Activated CD4-positive, alpha-beta T cell treated with anti-CD3 and anti-CD28 coated beads, Interleukin-2, amount 50 U/mL, for 1 hour (primary cell): ENCODE measurements at places on chromosomes 6 and 20.

DNA sequence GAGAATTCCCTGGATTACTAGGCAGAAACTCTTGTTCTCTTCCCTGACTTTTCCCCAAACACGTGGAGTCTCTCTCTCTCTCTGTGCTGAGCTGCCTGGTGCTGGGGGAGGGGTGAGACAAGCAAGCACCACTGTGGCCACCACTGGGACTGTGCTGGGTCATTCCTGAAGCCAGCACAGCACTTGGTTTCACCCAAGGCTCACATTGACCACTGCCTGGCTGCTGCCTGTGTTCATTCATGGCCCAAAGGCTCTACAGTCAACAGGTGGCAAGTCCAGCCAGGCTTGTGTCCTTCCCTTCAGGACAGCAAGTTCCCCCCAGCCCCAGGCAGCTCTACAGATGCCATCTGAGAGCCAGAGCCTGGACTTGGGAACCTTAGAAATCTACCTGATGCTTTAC lies 92.2 kb downstream of the CTNNBL1 start:
- no peak for DNase-seq

GRCh38 chr6:160131636-160132296 lies 10.2 kb downstream of the SLC22A1 start:
- no peak for DNase-seq

DNA sequence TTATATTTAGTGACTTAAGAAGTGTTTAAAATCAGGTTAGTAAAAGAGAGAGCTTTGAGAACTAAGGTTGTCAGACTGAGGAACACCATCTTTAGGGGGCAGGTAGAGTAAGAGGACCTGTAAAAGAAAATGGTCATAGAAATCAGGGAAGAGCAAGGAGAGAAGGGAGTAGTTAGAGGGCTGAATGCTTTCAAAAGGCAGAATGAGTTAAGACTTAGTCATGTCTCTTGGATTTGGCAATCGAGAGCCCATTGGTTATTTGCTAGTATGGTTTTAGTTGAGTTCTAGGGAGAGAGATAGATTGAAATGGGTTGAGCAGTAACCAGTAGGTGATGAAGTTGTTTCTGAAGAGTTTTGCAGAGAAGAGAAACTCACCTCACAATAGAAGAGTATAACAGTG lies 51.1 kb downstream of the RALGAPB start:
- DNase-seq, result no peak

DNA sequence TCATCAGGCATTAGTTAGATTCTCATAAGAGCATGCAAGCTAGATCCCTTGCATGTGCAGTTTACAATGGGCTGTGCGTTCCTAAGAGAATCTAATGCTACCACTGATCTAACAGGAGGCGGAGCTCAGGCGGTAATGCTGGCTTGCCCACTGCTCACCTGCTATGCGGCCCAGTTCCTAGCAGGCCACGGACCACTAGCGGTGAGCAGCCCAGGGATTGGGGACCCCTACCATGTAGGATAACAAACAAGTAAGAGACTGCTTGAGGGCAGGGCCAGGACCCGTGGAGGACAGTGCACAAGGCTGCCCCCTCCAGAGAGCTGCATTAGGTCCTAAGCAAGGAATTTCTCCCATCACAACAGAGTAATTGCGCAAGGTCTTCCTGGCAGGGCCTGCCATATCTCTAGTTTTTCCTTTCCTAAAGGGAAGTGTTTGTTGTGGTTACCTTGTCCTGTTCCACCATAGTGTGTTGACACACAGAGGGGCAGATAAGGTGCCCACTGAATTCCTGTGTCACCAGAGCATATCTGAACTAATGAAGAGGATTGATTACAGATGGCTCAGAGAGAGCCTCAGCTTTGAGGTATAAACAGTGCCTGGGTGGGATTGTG lies 58.0 kb downstream of the PACRG start:
- no peak for DNase-seq

DNA sequence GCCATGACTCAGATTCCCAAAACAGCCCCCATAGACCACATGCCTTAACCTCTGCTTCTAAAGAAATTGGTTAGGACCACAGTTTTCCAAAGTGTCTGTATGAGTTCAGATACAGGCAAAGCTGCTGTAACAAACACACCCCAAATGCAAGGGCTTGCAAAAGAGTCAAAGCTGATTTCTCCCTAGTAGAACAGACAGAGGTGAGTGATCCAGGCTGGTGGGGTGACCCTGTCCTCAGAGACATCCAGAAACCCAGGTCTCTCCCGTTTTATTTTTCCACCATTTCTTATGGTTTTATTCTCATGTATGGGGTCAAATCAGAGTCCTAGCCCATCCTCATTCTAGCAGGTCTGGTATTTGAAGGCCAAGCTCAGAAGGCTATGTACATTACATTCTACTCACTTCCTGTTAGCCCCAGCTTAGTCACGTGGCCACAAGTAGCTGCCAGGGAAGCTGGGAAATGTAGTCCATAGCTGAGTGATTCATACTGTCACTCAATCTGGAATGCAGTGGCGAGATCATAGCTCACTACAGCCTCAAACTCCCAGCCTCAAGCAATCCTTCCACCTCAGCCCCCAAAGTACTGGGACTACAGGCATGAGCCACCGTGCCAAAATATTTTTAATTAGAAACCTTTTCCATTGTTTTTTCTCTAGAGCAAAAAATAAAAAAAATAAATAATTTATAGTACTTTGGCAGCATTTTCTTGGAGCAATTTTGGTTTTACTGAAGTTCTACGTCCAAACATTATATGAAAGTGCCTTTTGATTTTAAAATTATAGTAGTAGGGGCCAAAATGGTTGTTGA lies 175.2 kb downstream of the ZMYND8 start:
- DNase-seq, result no peak

DNA sequence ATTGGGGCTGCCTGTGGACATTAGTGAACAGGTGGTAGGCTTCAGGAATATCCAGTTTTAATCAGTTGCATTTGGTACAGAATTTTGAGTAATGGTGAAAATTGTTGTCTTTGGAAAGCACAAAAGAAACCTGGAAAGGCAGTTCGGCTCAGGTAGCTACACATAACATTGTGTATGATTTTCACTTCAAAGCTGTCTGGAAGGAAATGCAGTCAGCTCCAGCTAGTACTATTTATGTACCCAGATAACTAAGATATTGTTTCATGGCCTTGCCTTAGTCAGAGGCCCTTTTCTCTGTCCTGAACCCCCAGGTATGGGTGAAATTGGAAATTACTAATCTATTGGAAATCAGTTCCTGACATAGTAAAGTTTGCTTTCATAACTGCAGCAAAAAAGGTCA lies 195.6 kb upstream of the UST start:
- DNase-seq, result no peak

GRCh38 chr6:12605888-12606345 lies 110.7 kb upstream of the PHACTR1 start:
- peak; percentile 7 for DNase-seq

DNA sequence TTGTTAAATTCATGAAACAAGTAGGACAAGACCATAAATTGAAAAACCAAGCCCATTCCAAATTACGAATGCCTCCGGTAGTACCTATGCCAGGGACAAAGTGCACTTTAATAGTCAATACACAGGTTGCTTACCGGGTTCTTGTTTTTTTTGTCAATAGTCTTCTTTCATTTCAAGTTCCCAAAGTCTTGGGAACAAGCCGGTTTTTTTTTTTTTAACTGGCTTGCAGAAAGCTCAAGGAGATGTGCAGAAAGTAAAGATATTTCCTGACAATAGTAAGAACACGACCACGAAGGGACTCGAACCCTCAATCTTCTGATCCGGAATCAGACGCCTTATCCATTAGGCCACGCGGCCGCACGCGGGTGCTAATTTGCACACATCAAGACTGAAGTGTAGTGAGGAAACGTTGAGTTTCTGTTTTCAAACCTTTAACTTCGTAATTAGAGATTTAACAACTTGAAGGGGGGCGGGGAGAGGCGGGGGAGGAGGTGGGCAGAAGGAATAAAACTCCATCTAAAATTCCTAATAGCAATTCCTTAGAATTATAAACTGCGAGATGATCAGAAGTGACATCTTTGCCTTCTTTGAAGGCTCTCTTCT lies 181.0 kb downstream of the TRIM27 start:
- no peak for DNase-seq

- no peak for DNase-seq
These were observed 16.5 kb downstream of the PEDS1 start for GRCh38 chr20:50136822-50137599.

- no peak for DNase-seq
These were observed 19.9 kb downstream of the CRYBG1 start for GRCh38 chr6:106380407-106380806.

DNA sequence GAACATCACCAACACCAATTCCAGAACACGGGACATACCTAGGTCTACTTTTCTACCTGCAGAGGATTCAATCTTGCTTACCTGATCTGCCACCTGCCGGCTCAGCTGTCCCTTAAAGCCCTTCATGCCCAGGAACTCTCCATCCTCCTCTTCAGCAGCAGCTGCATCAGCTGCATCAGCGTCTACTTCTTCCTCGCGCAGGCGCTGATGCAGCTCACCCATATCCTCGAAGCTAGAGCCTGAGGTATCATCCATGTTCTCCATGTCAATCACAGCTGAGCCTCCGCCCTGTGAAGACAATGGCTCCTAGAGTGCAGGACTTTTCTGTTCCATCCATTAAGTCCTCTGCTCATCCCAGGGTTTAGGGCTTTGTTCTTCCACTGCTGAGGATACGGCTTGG lies 918 bp downstream of the YIPF3 start:
- DNase-seq, result no peak

- no peak for DNase-seq
These were observed 716.4 kb upstream of the CITED2 start for GRCh38 chr6:140090871-140091270.

- no peak for DNase-seq
These were observed 209.8 kb downstream of the ZMYND8 start for GRCh38 chr20:47146686-47147085.

- DNase-seq, result no peak
These were observed 92.4 kb upstream of the CD83 start for GRCh38 chr6:14025160-14025559.

GRCh38 chr6:142009647-142010046 lies 123.1 kb upstream of the GJE1 start:
- DNase-seq, result no peak

GRCh38 chr20:35648836-35649235 lies 15.9 kb downstream of the CPNE1 start:
- DNase-seq, result no peak

GRCh38 chr6:163408352-163408991 lies 6.0 kb upstream of the QKI start:
- no peak for DNase-seq

GRCh38 chr6:67680297-67680932 lies 954.7 kb upstream of the ADGRB3 start:
- DNase-seq, result no peak

GRCh38 chr6:41257369-41258195 lies 28.9 kb downstream of the TREM1 start:
- no peak for DNase-seq

DNA sequence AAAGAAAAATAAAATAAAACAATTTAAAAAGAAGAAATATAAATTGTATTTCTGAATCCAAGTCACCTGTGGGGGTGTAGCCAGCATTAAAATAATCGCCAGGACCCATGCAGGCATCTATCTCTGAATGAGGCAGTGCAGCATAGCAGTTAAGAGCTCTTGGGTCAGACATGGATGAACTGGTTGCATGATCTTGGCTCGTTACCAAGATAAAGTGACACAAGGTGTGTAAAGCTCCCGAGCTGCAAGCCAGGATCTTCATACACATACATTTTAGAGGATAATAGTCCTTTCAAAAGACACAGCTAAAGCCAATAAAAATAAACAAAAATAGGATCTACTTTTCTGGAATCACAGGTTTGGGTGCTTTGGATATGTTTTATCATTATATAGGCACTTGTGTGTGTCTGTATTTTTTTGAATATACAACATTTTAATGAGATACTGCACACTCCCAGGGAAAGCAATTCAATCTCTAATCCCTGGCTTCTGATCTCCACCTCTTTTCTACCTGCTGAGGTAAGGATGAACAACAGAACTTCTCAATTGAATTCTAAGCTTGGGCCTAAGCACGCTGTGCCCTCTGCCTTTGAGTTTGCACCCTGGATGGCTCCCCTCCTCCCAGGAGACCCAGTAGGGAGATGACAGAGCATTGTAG lies 8.9 kb downstream of the TRIM10 start:
- no peak for DNase-seq

- no peak for DNase-seq
These were observed 71.8 kb downstream of the ASCC3 start for GRCh38 chr6:100809346-100809745.

GRCh38 chr20:20518263-20518662 lies 150.4 kb downstream of the INSM1 start:
- no peak for DNase-seq

- DNase-seq, result no peak
These were observed 31.3 kb downstream of the RARS2 start for GRCh38 chr6:87558446-87558845.

GRCh38 chr6:138654715-138655634 lies 118.6 kb upstream of the CCDC28A start:
- DNase-seq, result no peak

- DNase-seq, result peak; percentile 57
These were observed 90.0 kb downstream of the PRND start for GRCh38 chr20:4811661-4812181.

DNA sequence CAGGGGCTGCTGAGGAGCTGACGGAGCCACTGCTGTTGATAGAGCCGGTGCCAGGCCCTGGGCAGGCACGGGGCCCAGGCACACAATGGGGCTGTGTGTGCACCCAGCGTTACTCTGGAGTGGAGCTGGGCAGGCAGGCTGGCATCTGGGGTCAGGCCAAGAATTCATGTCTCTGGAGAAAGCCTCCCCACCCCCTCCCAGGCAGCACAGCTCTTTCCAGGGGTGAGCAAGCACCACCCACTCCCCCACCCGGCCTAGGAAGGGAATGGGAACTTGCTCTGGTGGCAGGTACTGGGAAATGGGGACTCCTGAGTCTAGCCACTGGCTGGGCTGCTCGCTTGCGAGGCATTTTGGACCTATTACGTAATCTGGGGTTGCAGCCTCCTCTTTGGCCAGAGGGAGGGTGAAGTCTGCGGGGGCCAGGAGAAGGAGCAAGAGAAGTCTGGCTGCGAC lies 22.7 kb downstream of the TFEB start:
- no peak for DNase-seq

DNA sequence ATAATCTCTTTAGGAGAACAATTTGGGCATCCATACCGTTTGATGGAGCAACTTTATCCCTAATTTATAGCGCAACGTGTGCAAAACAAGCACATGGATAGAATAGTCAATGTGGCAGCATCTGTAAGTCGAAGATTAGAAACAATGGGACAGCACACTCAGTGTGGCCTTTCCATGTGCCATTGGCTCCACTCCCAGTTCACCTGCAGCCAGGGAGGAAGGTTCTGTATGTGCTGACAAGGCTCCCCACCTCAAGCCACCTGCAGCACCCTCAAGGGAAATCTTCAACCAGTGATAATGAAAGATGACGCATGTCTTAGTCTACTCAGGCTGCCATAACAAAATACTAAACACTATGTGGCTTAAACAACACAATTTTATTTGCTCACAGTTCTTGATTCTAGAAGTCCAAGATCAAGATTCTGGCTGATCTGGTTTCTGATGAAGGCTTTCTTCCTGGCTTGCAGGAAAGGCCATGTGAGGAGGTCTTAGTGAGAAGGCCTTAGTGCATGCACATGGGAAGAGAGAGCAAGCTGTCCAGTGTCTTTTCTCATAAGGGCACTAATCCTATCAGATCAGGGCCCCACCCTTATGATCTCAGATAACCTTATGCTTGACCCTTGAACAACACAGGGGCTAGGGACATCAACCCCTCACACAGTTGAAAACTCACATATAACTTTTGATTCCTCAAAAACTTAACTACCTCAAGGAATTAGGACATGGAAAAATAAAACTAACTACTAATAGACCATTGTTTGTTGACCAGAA lies 34.9 kb upstream of the SHLD1 start:
- no peak for DNase-seq
